ENCODE measurements at places on chromosomes 5 and 9. TPM values are rescaled to one million over a fixed set of nuclear protein-coding genes. Genes with fewer than 3 reads are reported as not detected.

Gene MARCOL
- not detected for total RNA-seq

- no peak for DNase-seq
These were observed 151.5 kb upstream of the SMC2 start for GRCh38 chr9:103942651-103943050.

GRCh38 chr9:80797101-80797829 lies 892.1 kb downstream of the TLE1 start:
- peak; percentile 7 for DNase-seq

Gene STPG3
- total RNA-seq: not detected

- DNase-seq: no peak
These were observed 382.6 kb downstream of the RASEF start for GRCh38 chr9:82680179-82680935.

Gene SMIM33
- total RNA-seq: not detected

Gene CDKN2B
- 58.3 TPM for total RNA-seq

DNA sequence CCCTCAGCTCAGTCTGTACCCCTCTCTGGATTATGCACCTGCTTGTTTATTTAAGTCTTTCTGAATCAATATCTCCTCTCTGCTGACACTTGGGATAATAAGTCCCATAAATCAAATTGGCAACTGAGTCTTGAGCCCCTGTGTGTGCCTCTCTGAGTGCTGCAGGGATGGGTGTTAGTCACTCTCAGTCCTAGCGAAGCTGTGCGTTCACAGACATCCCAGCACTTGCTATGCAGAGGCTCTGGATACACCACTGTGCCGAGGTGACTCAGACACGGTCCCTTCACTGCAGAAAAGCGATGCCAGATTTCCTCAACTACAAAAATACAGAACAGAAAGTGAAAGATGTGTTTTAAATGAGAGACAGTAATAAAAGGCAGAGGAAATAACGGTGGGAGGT lies 4.1 kb upstream of the KCNMB1 start:
- DNase-seq: no peak

GRCh38 chr5:73297430-73297829 lies 124.4 kb downstream of the TMEM174 start:
- no peak for DNase-seq

Gene KLHL9
- 57.9 TPM for total RNA-seq

DNA sequence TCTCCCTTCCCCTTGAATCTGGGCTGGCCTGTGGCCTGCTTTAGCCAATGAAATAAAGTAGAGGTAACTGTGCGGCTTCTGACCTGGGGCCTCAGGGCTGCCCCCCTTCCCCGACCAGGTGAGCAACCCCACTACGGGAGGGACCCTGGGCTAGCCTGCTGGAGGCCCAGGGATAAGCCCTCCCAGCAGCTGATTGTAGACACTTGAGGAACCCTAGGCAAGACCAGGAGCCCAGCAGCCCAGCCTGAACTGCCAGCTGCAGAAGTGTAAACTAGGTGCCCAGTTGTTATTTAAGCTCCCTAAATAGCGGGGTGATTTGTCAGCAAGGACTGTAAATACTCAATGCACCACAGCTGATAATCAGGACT lies 41.3 kb downstream of the RAPGEF1 start:
- no peak for DNase-seq

Gene SFXN1
- 54.4 TPM for total RNA-seq

GRCh38 chr9:85168412-85168811 lies 498.9 kb downstream of the NTRK2 start:
- DNase-seq: no peak

Gene ANXA2R
- 3.9 TPM for total RNA-seq

GRCh38 chr5:6386271-6386670 lies 7.9 kb upstream of the MED10 start:
- DNase-seq: no peak

DNA sequence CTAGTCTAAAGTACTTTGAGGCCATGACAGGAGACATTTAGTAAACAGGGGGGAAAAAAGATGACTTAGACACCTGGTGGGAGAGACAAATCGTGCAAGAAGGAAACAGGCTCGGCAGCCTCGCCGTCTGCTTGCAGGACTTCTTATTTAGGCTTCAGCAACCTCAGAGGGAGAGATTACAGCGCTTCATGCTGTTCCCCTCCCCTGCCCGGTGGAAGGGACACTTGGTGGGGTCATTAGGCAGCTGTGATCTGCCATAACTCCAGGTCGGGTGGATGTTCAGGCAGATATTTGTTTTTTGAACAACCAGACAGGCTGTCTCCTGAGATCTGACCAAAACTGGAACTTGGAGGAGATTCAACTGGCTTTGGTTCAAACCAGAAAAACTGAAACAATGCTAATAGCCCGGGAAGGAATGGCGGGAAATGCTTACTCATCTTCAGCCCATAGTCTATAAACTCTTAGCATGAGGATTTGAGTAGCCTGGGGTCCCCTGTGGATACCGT lies 38.1 kb upstream of the CD180 start:
- peak; percentile 82 for DNase-seq

Gene NUTM2G
- total RNA-seq: not detected

GRCh38 chr5:158999339-158999738 lies 100.4 kb downstream of the EBF1 start:
- DNase-seq: no peak

GRCh38 chr5:3325972-3326840 lies 269.4 kb upstream of the IRX1 start:
- no peak for DNase-seq

GRCh38 chr5:38888041-38888440 lies 42.2 kb downstream of the OSMR start:
- no peak for DNase-seq

- DNase-seq: no peak
These were observed 563.9 kb upstream of the TLE4 start for GRCh38 chr9:79007701-79008483.

GRCh38 chr9:91833096-91833877 lies 116.7 kb downstream of the ROR2 start:
- DNase-seq: no peak

- no peak for DNase-seq
These were observed 56.6 kb downstream of the RCL1 start for GRCh38 chr9:4849369-4849768.

DNA sequence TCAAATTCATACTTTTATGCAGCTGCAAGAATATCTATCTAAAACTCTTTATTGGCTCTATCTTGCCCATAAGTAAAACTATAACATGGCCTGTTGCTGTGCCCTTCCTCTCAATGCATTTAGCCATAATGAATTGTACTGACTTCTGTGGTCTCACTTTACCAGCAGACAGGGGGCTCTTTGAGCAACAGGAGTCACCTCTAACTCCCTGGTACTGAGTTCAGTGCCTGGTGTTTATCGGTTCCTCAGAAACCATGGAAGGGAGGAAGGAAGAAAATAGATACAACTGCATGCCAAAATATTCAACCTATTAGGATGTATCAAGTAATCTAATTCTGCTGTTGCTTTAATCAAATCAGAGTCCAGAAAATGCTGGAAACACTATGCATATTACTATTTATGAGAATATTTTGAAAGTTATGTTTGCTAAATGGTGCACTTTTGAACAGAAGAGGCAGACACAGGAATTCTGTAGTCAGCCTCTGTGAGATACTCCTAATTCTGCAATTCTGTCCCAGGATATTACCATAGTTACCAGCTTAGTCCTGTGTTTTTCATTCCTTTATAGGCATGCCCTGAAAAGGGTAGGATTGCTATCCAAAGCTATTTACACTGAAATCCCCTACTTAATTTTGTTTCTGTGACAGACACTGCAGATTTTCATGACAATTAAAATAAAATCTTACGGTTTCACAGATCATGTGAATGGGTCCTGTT lies 89.8 kb downstream of the CD180 start:
- no peak for DNase-seq

DNA sequence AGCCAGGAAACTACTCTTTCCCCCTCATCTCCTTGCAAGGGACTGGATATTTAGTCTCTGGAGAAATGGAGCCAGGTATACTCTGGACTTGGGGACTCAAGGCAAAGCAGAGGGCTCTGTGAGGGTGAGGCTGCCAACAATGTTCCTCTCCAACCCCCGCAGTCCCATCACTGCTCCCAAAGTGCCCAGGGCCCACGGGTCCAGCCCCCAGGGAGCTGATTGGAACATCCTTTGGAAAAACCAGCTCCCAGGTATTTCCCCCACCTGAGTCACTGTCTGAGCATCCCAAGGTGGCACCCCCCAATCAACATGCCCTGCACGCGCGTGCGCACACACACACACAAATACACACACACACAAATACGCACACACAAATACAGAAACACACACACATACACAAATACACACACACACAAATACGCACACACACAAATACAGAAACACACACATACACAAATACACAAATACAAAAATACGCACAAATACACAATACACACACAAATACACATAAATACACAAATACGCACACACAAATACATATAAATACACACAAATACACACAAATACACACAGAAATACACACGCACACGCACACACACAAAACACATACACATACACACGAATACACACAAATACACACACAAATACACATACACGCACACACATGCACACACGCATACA lies 137.4 kb downstream of the DAB2IP start:
- DNase-seq: no peak

DNA sequence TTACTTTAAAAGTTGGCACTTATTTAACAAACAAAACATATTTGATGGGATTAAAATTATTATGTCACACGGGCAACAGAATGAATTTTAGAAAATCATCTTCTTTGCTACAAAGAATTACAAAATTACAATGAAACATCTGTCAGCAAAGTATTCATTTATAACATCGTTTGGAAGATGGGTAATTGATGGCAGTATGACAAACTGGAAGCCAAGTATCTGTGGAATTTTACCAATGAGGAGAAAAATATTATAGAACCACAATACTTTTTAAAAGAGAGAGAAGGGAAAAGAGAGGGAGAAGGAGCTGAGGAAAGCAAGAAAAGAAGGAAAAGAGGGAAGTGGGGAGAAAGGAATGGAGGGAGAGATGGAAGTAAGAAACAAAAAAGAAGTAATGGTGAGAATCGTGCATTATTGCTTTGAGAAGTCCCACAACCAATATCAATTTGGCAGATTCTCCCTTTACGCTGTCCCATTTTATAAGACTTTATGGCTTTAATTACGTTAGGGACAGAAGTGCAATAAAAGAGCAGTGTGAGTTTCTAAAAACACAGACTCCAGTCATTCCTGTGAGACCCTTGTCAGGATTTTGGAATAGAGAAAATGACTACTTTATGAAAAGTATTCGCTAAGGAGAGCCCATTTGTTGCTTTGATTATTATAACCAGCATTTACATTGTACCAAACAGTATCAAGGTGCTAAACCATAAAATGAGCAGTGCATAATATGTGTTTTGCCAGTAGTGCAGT lies 76.7 kb downstream of the LURAP1L start:
- DNase-seq: no peak

Gene NUTM2F
- not detected for total RNA-seq

- no peak for DNase-seq
These were observed 52.0 kb downstream of the EXD3 start for GRCh38 chr9:137370865-137371520.

Gene FOXD4
- 0.43 TPM for total RNA-seq

GRCh38 chr5:124111886-124112285 lies 599.9 kb downstream of the CSNK1G3 start:
- no peak for DNase-seq

GRCh38 chr5:34598177-34598794 lies 57.8 kb upstream of the RAI14 start:
- peak; percentile 92 for DNase-seq

Gene ZNF658
- total RNA-seq: 3.9 TPM

DNA sequence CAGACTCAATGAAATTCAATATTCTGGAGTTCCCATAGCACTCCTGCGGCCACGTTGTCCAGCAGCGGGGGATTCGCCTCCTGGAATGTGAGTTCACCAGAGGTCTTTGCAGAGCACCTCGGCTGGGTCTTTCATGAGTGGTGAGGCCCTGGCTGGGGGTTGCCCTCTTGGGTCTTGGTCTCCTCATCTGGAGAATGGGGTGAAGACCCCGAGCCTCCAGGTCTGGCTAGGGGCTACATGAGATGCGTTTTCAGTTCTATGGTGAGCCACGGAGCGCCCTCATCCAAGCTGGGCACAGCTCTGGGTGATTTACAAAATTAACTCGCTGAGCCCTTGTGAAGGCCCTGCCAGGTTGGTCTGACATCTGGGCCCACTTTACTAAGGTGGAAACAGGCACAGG lies 37.5 kb upstream of the RXRA start:
- no peak for DNase-seq

Gene PPP3R2
- total RNA-seq: not detected

DNA sequence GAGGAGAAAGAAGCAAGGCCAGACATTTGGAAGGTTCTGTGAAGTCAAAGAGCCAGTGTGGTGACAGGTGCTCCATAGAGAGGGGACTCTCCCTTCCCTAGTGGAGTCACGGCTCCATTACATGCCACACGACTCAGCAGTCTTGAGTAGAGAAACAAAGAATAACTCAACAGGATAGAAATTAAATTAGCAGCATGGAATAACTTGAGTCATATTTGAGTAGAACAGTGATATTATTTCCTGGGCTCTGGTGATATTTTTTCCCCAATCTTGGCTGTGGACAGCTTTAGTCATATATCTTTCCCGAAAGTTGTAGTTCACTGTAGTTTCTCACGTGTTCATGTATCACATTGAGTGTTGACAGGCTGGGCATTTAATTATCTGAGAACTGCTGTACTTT lies 149.7 kb upstream of the EFNA5 start:
- no peak for DNase-seq

Gene AP3S1
- 86.7 TPM for total RNA-seq

All from fibroblast of villous mesenchyme (primary cell).